H9 (cell line): ENCODE measurements at places on chromosomes 1 and 21.
A peak's percentile ranks its signal among the peaks of the same experiment; 100 is the strongest.

DNA sequence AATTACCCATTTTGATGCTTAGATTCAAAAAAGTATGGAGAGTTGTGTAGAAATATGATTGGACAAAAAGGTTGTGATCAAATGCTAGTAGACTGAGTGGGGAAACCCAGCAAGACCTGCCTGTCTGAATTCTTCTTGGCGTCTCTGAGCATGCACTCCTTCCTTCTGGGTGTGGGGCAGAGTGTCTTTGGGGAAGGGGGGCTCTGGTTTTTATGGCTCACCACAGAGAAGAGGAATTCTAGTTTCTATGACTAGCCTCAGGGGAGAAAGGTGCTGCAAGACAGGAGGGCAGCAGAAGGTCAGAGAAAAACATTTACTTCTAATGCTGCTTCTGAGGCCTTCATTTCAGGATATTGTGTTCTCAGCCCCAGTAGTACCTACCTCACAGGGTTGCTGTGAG lies 33.9 kb upstream of the PIGC start:
- DNase-seq: no peak

DNA sequence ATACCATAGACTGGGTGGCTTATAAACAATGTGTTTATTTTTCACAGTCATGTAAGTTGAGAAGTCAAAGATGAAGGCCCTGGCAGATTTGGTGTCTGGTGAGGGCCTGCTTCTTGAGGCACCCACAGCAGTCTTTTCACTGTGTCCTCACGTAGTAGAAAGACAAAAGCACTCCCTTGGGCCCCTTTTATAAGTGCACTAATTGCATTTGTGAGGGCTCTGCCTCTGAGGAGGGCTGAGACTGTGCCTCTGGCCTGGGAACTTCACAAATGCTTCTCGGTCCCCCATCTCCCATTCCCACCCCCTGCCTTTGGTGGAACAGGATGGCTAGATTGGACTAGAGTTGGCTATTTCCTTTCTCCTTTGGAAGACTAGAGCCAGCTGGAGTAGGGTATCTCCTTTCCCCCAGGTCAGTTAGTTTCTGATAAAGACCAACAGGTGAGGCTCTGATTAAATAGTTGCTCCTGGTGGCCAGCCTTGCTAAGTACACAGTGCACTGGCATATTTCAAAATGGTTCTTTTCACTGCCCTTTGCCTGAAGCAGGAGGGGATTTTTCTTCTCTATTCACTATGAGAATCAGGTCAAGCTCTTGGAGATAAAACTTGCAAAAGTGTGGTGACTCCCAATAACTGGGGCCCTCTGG lies 82.9 kb downstream of the PLPPR4 start:
- no peak for DNase-seq

GRCh38 chr1:202210969-202211368 lies 17.4 kb downstream of the LGR6 start:
- DNase-seq: no peak

DNA sequence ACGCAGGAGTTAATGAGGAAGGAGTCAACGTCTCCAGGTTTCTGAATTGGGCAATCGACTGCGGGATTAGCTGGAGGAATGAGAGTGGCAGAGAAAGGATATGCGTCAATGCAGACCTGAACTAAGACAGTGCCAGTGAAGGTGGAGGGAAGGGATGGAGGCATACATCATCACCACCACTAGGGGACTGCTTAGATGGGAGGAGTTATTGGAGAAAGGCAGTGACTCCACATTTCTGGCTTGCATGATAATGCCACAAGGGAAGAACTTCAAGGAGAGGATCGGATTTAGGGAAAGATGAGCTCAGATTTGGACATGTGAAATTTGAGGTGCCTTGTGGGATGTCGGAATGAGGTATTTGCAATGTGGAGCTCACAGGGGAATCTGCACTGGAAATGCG lies 17.5 kb downstream of the VASH2 start:
- DNase-seq: peak; percentile 83

DNA sequence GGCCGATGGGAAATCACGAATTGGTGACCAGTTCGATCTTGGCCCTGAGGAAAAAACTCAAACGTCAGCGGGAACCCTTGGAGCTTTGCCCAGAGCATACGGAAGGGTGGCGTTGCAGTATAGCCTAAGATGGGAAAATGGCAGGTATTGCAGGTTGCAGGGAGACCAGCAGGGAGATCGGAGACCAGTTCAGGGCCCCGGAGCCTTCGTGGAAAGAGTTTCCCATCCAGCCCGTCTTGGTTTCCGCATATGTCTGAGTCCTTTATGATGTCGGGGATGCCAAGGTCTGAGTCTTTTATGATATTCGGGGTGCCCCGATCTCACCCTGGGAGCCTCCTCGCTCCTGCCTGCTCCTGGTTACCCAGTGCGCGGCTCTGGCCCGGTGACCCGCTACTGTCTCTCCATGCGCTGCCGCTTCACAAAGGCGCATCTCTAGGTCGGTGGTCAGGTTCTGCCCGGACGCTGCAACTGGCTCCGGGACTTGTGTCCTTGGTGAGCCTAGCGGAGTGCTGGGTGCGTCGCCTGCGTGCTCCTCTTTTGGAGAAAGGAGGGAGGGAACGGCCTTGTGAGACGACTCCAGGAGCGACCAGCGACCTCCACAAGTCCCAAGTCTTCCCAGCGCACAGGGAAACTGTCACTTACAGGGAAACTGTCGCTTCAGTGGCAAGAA lies 94.2 kb downstream of the PRKAB2 start:
- DNase-seq: no peak

DNA sequence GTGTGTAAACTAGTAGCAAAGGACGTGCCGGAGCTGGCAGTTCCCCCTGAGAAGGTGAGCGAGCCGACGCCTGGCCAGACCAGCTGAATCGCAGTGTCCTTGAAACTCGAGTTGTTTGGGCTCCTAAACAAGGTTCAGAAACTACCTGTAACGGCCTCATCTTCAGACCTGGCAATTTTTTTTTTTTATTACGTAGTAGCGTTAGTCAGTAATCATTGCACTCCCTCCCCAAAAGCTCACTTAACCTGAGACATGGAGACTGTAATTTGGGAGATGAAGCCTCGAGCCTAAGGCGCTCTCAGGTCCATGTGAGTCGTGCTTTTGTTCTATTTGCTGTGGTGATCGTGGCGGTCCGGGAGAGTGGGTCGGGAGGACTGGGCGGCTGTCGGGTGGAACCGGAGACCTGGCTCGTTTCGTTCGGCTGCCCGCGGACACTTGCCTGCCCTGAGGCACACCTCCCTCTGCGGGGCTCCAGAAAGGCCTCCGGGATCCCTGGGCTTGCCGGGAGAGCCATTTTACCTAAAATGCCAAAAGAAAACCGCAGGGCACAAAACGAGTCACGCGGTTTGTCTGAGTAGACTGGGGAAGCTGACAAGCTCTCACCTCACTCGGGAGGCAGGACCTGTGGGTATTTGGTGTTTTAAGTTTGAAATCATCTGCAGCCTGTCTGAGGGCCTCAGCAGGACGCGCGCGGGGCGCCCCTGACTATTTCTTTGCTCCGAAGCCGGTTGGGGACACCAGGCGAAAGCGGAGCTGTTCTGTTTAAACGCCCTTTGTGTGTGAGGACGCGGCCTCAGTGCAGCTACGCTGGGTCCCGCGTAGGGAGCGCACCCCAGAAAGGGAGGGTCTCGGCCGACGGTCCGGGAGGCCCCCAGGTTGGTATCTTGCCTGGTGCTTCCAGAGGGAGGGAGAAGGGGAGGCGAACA lies 722 bp downstream of the LHX8 start:
- DNase-seq: peak; percentile 65

GRCh38 chr1:148309940-148310500 lies 157.9 kb upstream of the NBPF11 start:
- no peak for DNase-seq

DNA sequence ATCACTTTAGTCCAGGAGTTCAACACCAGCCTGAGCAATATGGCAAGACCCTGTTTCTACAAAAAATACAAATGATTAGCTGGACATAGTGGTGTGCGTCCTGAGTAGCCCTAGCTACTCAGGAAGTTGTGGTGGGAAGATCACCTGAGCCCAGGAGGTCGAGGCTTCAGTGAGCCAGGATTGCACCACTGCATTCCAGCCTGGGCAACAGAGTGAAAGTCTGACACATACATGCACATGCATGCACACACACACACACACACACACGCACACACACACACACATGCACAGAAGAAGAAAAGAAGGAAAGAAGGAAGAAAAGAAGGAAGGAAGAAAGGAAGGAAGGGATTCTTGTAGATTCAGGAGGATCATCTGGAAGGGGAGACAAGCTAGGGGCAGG lies 104.4 kb upstream of the USP25 start:
- no peak for DNase-seq
